HuH-7.5 (cell line): ENCODE measurements at places on chromosomes 11 and 22.

DNA sequence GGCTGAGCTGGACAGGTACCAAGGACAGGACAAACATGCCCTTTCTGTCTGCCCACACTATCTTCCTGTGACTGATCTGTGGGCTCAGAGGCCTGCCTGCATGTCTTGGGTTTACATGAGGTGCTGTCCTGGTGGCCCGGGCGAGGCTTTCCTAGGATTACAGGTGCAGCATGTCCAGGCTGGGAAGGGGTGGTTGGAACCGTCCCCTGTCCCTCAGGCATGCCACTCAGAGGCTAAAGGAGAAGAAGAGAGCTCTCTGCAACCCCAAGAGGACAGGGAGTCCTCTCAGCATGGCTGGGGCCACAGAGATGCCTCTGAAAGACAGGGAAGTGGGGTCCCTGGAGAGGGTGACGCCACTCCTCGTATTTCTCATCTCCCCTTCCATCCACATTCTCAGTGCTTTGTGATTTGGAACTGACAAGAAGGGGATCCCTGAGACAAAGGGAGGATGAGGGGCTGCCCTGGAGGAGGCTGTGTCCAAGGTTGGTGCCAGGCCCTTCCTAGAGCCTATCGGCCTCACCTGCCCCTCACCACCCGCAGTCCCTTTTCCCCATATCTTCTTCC lies 64.6 kb upstream of the LMO1 start:
- no peak for DNase-seq

GRCh38 chr11:96207459-96208449 lies 135.2 kb downstream of the MAML2 start:
- DNase-seq: no peak

DNA sequence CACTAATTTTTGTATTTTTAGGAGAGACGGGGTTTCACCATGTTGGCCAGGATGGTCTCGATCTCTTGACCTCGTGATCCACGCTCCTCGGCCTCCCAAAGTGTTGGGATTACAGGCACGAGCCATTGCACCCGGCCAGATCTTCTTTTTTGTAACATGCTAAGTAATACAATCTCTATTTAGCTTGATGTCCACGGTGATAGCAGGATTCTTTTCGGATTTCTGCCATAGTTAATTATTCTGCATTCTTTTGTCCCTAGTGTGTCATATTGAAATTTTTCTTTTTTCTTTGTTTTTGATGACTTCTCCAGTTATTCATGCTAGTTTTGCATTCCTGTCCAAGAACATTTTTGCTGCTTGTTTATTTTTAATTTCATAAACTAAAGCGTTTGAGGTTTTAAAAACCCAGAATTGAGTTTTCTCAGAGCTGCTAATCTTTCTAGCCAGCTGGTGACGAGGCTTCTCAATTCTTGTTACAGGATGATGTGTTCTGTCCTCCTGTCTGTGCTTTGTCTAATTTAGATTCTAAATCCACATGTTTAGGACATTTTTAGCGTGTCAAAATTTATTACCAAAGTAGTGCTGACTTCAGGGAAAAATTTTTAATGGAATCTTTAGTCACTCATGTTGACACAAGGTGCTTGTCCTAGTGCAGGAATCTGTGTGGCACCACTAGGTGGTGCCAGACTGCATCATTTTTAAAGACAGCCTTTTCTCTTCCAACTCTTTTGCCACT lies 21.8 kb downstream of the NF2 start:
- DNase-seq: peak; percentile 47

DNA sequence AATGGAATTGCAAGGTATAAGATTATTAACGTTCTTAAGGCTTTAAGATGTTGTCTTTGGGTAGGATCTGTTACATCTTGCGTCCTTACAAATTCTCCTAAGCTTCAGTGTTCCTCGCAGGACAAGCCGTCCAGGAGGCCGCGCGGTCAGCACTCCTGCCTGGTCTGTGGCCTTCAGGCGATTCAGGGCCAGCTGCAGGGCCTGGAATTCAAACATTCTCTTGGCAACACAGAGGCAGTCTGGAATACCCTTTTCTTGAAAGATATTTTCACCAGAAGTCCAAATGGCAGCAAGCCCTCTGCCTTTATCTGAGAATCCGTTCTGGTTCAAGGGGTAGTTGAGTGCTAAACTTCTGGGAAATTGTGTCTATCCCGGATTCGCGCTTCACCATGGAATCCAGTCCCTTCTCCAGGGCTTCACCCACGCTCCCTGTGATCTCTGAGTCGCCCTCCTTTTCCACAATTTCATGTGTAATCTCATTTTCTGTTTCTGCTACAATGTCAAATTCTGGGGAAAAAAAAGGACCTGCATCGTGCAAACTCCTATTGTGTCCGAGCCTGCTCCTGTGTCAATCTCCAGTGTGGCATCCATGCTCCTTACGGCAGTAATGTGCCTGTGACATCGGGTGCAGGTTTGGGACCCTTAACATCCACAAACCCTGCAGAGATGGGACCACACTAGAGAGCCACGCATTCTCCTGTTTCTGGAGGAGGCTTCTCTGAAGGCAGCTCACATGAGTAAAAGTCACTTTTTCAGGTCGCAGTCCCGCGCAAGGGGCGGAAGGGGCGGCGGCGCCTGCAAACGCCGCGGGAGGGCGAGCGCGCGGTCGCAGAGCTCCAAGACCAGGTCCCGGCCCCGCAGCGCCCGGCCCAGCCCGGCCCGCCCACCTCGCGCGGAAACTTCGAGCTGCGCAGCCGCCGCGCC lies 25.4 kb upstream of the SORL1 start:
- DNase-seq: peak; percentile 27

DNA sequence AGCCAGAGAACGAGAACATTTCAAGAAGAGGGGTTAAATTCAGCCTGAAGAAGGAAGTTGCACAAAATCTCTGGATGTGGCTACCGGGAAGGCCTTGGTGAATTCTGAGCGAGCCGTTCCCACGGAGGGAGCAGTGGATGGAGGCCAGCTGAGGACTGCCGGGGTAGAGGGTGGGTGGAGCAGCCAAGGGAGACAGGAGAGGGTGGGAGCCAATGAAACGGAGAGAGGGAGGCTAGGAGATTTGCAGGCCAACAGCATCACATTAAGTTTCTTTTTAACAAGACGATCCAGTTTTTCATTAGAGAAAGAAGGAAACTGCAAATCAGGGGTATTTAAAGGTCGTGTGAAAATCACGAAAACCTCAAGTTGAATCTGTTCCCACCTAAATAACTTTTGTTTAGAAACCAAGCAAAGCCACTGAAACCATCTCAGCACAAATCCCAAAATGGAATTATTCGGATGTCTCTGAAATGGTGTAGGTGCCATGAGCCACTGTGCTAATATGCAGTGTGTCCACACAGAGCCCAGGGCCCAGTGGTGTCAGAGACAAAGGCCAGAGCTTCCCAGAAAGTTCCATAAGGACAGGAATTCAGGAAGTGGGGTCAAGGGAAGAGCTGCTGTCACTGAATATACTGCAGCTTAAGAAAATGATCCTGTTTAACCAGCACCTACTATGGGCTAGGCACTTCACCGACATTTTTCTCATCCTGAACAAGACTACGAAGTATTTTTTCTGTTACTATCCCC lies 59.7 kb upstream of the SLC35C1 start:
- DNase-seq: no peak
